ENCODE measurements at places on chromosomes 5 and 9. TPM values are rescaled to one million over a fixed set of nuclear protein-coding genes. Genes with fewer than 3 reads are reported as not detected.

DNA sequence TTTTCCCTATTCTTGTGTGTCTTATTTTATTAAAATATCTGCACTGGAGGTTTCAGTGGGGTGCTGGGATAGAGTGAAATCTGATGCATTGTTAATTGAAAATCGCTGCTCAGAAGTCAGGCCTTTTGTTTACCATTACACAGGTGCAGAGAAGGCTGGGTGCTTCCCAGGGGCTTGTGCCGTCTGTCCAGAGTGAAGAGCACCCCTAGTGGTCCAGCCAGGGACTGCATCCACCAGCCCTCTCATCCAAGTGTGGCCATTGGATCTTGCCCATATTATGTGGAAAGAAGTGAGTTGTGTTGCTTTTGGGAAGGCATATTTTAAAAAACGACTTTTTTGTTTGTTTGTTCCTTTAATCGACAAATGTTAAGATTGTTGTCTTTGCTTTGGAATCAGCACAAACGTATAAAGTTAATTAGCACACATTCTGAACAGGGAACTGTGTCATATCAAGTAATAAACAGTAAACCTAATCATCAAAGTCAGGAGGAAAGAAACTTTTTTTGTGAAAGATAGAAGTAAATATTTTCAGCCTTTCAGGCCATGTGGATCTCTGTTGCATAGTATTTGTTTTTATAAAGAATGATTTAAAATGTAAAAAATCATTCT lies 315.6 kb downstream of the MTRR start:
- peak; percentile 54 for DNase-seq

DNA sequence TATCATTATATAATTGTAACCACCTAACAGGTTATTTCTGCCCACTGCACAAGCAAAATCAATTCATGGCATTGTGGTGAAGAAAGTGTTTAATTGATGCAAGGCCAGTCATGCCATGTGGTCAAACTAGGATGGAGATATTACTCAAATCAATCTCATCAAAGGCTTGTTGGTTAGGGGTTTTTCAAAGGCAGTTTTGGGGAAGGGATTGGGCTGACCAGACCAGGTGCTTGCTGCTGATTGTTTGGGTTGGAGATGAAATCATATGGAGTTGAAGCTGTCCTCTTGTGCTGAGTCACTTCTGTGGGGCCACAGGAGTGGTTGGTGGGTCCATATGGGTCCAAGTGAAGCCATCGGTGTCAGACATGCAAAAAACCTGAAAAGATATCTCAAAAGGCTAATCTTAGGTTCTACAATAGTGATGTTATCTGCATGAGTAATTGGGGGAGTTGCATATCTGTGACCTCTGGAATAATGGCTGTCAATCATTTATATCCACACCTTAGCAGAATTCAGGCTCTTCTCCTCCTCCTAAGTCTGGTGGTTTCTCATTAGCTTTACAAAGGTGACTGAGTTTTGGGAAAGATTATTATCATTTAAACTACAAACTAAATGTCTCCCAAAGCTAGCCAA lies 44.9 kb downstream of the HMGCS1 start:
- DNase-seq, result no peak

- DNase-seq, result no peak
Observed at GRCh38 chr5:33195431-33196165, 245.2 kb upstream of the TARS1 start.

The IPO11 gene
- 59.2 TPM for total RNA-seq

- no peak for DNase-seq
Observed at GRCh38 chr9:92308893-92309292, 15.4 kb upstream of the IARS1 start.

- DNase-seq, result no peak
Observed at GRCh38 chr5:19342942-19343341, 645.1 kb downstream of the CDH18 start.

The PPIC gene
- total RNA-seq, result not detected

The GPRIN1 gene
- 5.3 TPM for total RNA-seq

- DNase-seq, result no peak
Observed at GRCh38 chr5:53994148-53994547, 316.2 kb downstream of the ARL15 start.

The HAVCR2 gene
- 24.3 TPM for total RNA-seq

DNA sequence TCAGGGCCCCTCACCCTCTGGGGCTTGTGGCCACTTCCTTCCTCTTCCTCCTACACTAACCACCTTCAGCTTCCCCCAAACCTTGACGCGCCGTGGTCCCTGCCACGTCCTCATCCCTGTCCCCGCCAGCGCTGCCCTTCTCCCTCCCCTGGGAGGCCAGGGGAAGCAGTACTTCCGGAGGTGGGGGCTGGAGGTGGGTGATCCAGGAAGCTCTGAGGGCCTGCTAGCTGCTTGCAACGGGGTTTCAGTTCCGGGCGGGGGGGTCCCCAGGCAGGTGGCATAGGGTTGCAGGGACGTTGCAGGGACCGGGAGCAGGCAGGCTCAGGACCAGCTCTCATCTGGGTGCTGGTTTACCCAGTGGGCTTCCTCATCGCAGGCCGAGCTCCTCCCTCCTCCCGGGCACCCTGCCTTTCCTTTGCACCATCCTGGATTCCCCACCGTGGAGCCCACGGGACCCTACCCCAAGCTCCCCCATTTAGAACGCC lies 70.0 kb downstream of the RXRA start:
- peak; percentile 84 for DNase-seq

- no peak for DNase-seq
Observed at GRCh38 chr5:139733698-139734538, 61.7 kb upstream of the PSD2 start.

- no peak for DNase-seq
Observed at GRCh38 chr5:133385346-133385745, 227.0 kb downstream of the FSTL4 start.

- no peak for DNase-seq
Observed at GRCh38 chr5:107241841-107242240, 428.9 kb downstream of the EFNA5 start.

- DNase-seq, result no peak
Observed at GRCh38 chr5:92561411-92561959, 1019.5 kb downstream of the NR2F1-AS1 start.

The SIT1 gene
- total RNA-seq, result 75.8 TPM

The IL5 gene
- total RNA-seq, result 5.0 TPM

DNA sequence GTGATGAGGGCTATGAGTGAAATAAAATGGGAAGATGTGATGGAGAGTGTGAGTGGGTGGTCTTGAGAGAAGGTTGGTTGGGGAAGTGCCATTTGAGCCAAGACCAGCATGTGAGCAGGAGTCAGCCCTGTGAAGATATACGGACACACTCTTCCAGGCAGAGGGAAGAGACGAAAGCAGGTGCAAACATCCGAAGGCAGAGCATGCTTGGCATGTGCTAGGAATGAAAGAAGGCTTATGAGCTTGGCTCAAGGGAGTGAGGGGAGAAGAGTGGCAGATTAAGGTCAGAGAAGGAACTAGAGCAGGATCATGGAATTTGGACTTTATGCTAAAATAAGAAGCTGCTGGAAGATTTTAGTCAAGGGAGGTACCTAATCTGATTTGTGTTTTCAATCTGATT lies 23.6 kb upstream of the CCDC112 start:
- no peak for DNase-seq

DNA sequence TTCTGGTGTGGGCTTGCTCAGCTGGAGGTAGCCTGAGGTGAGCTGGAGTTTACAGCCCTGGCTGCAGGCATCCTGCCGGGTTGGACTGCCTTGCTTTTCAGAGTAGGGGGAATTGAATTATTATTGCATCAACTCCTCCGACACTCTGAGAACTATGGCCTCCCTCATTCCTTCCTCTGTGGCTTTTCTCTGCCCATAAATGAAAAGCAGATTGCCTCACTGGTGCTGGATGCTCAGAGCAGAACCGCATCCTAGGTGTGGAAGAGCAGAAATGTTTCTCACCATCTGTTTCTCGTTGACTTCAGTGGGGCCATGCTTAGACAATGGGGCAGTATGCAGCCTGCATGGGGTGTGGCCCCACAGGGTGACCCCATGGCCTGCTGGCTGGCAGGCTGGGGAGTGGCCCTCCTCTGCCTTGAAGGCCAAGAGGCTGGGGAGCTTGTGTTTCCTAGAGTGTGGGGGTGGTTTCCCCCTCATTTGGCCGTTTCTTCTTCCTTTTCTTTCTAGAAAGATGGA lies 27.3 kb upstream of the TGFBI start:
- DNase-seq, result no peak

The ENC1 gene
- 0.29 TPM for total RNA-seq

GRCh38 chr5:59130431-59130830 lies 547.6 kb downstream of the RAB3C start:
- DNase-seq, result no peak

DNA sequence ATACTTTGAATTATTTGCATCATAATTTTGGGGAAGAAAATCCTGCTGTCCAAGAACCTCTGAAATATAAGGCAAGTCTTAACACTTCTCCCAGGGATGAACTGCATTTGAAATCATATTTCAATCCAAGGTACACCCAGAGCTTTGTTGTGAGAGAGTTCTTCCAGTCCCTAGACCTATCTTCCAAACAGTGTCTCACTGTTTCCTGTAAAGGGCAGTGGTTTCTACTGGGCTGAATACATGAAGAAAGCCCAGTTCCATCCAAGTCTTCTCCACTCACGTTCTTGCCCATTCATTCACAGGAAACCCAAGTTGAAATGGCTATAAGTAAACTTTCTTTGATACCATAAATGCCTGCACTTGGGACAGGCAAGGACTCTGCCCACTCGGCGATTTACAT lies 108.3 kb upstream of the LHFPL2 start:
- no peak for DNase-seq

DNA sequence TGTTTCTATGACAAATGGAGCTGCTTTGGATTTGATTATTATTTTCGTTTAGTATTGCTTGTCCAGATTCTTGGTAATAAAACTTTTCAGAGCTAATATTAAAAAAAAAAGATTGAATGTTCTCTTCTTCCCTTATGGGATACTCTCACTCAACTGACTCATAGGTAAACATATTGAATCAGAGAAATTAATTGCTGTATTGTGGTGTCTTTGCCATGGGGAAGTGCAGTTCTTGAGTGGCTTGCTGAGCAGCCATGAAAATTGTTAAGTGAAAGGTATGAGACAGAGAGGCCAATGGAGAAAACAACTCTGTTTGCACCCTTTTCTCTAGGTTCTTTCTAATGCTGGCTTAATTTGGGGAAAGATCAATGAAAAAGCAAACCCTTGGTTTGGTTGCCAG lies 149.9 kb upstream of the HMHB1 start:
- no peak for DNase-seq

DNA sequence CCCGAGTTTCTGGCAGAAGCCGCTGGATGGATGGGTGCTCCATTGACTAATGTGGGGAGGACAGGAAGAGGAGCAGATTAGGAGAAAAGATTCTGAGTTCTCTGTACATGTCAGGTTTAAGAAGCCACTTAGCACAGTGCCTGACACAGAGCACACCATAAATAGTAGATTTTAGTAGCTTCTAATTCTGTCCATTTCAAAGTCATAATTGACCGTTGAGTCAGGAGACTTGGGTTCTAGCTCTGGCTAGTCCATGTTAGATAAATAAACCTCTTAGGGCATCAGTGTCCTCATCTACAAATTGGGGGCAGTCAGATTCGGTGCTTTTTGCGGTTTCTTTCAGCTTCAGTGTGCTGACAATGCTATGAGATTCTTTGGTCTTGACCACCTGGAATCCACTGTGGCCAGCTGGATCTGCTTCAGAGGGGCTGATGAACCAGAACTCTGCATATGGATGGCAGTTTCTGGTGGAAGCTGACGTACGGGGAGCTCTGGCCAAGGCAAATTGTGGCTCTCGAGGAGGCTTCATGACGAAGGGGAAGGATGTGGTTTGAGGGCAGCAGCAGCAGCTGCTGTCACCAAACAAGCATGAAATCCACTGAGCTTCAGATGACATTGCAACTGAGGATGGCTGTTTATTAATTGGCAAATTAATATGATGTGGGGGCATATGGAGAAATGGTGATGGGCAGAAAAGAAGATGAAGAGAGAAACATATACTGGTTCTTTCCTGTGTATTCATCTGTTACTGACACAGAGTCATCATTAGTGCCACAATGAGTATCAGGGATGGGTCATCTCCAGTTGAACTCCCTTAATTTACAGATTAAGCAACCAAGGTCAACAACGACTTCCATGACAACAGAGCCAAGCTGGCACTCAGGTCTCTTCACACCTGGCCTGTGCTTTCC lies 134.4 kb downstream of the AOPEP start:
- peak; percentile 79 for DNase-seq
